ENCODE measurements at places on chromosomes 13 and 19. TPM values are rescaled to one million over a fixed set of nuclear protein-coding genes. Genes with fewer than 3 reads are reported as not detected.
A peak's percentile ranks its signal among the peaks of the same experiment; 100 is the strongest.

GRCh38 chr19:2168619-2169424 is 5.1 kb downstream of the DOT1L start:
- peak; percentile 33 for DNase-seq

GRCh38 chr19:54199401-54199800 is 1.3 kb upstream of the RPS9 start:
- no peak for DNase-seq

DNA sequence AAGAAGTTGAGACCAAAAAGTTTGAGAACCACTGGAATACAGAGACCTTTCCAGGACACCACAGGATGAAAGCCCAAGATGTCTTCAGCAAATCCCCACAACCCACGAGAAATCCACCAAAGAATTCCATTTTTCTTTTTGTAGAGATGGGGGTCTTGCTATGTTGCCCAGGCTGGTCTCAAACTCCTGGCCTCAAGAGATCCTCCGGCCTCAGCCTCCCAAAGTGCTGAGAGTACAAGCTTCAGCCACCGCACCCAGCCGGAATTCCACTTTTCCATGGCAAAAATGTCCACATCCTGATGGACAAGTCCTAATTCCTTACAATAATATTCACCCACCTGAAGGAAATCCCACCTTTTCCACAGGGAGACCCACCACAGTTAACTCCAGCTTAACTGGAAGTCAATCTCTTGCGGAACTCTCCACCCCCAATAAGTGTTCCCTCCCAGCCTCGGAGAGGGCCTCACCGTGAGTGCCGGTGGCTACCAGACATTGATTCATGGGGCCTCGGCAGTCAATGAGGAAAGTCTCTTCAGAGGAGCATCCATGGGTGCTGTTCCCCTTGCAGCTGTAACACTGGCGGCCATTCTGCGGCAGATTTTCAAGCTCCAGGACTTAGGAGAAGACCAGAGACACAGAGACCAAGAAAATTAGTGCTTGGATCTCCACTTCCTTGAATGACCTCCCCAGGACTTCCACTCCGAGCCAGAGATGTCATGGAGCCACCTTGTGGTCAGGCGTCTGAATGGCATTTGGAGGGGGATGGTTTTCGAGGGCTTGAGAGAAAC is 12.3 kb upstream of the CADM4 start:
- peak; percentile 37 for DNase-seq

DNA sequence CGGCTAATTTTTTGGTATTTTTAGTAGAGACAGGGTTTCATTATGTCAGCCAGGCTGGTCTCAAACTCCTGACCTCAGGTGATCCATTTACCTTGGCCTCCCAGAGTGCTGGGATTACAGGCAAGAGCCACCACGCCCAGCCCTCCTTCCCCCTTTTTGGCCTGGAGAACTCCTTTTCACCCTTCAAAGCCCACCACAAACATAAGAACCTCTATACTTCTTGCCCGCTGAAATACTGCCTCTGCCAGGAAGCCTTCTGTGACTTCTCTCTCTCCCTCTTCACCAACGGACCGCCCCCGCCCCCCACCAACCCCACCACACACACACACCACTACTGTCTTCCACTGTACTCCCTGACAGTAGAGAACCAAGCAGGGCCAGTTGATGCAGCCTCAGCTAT is 2.5 kb downstream of the ZNF428 start:
- no peak for DNase-seq

DNA sequence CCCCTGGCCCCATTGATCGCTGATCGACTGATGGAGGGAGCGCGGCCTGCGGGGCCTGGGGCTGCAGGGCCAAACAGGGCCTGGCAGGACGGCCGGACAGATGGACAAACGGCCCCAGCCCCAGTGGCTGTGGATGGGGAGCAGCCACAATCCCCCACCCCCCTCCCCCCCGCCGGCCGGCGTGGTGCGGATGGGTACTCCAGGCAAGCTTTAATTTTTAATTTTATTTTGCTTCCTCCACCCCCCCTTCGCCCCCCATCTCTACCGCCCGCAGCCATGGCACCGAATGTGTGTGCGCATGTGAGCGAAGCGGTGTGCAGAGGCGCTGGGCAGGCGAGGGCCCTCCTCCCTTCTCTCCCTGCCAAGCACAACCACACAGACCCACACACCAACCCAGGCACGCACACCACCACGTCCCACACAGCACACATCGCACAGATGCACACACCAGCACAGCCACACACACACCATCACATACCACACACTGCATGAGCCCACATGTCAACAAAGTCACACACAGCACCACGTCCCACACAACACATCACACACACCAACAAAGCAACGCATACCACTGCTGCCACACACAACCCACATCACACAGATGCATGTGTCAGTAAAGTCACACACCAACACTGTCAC is 12.4 kb downstream of the ERFL start:
- no peak for DNase-seq

DNA sequence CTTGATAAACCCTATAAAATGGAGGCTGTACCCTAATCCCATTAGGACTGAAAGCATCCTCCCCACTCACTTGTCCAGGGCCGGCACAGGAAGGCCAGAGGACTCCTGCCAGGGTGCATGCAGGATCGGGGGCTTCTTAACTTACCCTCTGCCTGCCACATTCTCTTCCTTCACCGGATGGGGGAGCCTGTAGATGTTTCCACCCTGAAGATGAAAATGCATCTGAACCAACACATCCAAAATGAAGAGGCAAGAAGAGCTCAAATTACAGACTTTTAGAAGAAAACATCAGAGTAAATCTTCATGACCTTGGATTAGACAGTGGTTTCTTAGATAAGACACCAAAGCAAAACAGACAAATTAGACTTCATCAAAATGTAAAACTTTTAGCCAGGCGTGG is 25.9 kb upstream of the NAPA start:
- no peak for DNase-seq

DNA sequence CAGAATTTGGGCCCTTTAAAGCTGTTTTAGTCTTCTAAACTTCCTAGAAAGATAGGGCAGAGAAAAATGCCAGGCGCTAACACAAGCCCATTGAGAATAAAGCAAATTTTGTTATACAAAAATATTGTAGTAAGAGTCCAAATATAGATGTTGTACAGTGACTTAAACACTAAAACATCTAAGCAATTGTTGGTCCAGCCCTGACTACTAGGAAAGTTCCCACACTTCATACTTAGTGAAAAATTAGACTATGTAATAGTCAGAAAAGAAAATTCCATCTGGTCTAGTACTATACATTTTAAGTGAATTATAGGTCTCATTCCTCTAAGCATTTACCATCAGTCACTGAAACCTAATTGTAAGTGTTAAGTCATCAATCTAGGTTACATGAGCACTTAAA is 1518.3 kb upstream of the SLC10A2 start:
- no peak for DNase-seq

GRCh38 chr19:27745978-27746542 is 1466.9 kb downstream of the UQCRFS1 start:
- DNase-seq: no peak

GRCh38 chr13:30924721-30925120 is 7.7 kb upstream of the TEX26 start:
- DNase-seq: no peak

- DNase-seq: no peak
These were observed 19.6 kb upstream of the B3GNT3 start for GRCh38 chr19:17775245-17775927.

DNA sequence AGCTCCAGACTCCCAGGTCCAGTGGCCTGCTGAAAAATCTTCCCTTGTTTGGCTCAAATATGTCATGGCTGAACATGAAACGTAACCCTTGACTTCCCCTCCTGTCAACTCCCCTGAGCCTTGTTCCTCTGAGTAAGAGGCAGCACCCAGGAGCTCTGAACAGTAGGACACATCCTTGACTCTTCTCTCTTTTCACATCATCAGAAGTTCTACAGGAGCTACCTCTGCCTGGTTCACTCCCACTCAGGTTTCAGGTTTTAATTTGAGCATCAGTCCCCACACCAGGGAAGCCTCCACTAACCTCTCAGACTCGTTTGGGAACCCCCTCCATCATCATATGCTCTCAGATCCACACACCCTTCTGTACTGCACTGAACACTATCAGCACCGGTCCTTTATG is 30.3 kb downstream of the ZNF823 start:
- DNase-seq: no peak

GRCh38 chr13:44660050-44660449 is 83.9 kb upstream of the TSC22D1 start:
- DNase-seq: no peak

DNA sequence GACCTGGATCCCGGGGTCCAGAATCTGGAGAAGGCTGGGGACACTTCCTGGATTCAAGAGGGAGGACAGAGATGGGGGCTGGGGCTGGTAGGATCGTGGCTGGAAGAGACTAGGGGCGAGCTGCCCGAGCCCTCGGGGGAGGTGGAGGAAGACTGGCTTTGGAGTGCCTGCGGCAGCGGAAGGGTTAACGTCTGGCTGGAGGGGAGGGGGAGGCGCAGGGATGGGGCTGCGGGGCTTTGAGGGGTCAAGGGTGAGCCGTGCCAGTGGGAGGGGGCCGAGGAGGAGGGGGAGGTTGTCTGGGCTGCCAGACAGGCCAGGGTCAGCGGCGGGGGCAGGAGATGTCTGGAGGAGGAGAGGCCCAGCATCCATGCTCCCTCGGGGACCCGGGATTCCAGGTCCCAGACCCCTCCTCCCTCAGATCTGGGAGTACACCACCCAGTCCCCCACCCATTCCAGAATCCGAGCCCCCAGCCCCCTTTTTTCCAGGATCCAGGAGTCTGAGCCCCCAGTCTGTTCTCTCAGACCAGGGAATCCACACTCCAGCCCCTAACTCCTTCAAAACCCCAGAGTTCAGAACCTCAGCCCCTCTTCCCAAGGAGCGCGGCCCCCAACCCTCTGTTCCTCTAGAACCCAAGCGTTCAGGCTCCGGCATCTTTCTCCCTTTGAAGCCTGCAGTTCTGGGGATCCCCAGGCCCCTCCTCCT is 3.2 kb upstream of the SPACA6 start:
- no peak for DNase-seq

GRCh38 chr13:33799950-33800592 is 17.9 kb upstream of the RFC3 start:
- no peak for DNase-seq

GRCh38 chr13:75569576-75569975 is 20.0 kb downstream of the UCHL3 start:
- no peak for DNase-seq

DNA sequence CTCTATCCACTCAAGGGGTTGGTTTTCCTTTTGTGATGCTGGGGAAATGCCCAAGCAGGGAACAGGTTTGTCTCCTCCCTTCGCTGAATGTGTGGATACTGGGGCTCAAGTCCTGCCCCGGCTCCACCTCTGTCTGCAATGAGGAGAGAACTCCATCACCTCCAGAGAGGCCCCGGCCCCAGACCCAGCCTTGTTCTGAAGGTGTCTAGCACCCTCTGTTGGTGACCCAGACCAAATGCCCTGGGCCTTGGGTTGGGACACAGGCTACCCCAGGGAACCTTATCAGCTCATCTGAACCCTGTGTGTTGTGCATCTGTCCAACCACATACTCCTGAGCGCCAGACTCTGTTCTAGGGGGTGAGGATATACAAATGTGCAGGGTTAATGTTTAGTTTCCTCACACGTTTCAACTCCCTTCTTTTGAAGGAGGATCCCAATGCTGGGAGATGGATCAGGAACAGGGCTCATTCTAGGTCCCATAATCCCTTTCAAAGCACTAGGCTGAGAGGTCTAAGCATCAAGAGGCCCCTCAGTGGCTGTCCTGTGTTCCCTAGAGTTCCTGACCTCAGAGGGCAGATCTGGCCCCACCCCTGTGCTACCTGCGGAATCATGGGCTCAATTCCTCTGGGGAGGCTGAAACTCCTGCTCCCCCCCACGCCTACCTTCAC is 112.5 kb upstream of the SLC7A1 start:
- DNase-seq: peak; percentile 28

GRCh38 chr13:98171900-98172589 is 5.0 kb downstream of the RNF113B start:
- DNase-seq: no peak

GRCh38 chr13:33178209-33178840 is 107.2 kb downstream of the STARD13 start:
- DNase-seq: no peak

- DNase-seq: no peak
These were observed 312.1 kb upstream of the PCDH20 start for GRCh38 chr13:61727767-61728166.

DNA sequence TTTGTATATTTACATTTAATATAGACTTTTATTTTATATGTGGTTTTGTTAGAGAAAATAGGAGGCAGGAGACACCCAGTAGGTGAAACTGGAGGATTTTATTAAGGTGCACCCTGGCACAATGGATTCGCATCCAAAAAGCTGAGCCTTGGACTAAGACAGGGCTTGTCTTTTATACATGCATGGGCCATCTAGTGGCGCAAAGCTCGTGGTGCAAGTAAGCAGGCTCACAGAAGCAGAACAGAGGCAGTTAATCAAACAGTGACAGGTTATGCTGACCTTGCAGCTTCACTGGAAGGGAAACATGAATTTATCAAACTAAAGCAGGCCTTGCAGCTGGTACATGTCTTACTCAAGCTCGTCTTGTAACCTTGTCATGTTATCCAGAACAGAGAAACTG is 58.8 kb upstream of the ZNF681 start:
- DNase-seq: no peak

DNA sequence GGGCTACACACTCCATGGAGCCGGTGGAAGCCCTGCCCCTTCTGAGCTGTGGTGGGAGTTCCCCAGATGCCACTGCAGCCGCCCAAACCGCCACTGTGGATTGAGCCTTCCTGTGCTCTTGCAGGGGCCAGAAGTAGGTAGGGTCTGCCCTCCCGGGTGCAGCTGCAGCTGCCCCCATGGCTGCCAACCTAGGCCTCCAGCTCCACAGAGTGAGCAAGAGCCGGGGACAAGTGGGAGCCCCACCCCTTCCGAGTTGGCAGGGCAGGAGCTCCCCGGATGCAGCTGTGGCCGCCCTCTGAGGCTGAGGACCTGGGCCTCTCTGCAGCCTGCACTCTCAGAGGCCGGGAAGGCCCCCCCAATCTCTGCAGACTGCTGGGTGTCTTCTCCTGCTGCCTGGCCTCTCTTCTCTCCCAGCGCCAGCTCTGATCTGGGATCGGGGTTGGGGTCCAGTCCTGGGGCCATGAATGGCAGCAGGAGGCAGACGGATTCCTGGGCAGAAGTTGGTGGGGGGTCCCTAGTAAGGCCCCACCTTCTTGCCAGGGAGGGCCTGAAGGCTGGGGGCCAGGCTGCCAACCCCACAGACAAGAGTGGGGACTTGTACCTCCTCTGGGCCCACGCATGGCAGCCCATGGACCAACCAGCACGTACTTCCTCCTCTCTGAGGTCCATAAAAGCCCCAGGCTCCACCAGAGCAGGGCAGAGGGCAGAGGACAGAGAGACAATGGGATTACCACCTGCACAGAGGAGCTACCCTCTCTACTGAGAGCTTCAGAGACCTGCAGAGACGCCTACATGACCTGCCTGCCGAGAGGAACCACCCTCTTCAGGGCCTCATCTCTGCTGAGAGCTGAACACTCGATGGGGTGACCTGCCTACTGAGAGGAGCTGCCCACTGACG is 28.9 kb downstream of the AP2S1 start:
- peak; percentile 49 for DNase-seq

The TMC4 gene
- total RNA-seq: 0.16 TPM

The KLK3 gene
- total RNA-seq: not detected

The FCGBP gene
- 2.5 TPM for total RNA-seq

The CACTIN gene
- 32.8 TPM for total RNA-seq

The ATXN8OS gene
- not detected for total RNA-seq

The GADD45B gene
- 90.7 TPM for total RNA-seq

The ZNF99 gene
- total RNA-seq: not detected

The CALR3 gene
- not detected for total RNA-seq

Data from activated T-helper 2 cell treated with anti-CD3 and anti-CD28 coated beads, Interferon-gamma antibody, Interleukin-2, Interleukin-4, amounts not matched to agents 10 μg/mL and 5 μg/mL and 100 μg/mL, durations not matched to agents 14 hours and 24 hours and 36 hours (primary cell).